ENCODE measurements at places on chromosomes 1 and 21.

- no peak for DNase-seq
Measured at GRCh38 chr1:239225396-239225795, 161.0 kb upstream of the CHRM3 start.

- DNase-seq: no peak
Measured at GRCh38 chr21:43691086-43691795, 27.7 kb upstream of the PDXK start.

GRCh38 chr1:85237613-85238012 lies 21.8 kb downstream of the C1orf52 start:
- DNase-seq: no peak

GRCh38 chr1:178774263-178774662 lies 49.2 kb downstream of the RALGPS2 start:
- DNase-seq: no peak
